Stimulated activated CD4-positive, alpha-beta T cell treated with anti-CD3 and anti-CD28 coated beads, Interleukin-2, amount 100 ng/mL, for 24 hours (primary cell): ENCODE measurements at places on chromosomes 12 and 14.

DNA sequence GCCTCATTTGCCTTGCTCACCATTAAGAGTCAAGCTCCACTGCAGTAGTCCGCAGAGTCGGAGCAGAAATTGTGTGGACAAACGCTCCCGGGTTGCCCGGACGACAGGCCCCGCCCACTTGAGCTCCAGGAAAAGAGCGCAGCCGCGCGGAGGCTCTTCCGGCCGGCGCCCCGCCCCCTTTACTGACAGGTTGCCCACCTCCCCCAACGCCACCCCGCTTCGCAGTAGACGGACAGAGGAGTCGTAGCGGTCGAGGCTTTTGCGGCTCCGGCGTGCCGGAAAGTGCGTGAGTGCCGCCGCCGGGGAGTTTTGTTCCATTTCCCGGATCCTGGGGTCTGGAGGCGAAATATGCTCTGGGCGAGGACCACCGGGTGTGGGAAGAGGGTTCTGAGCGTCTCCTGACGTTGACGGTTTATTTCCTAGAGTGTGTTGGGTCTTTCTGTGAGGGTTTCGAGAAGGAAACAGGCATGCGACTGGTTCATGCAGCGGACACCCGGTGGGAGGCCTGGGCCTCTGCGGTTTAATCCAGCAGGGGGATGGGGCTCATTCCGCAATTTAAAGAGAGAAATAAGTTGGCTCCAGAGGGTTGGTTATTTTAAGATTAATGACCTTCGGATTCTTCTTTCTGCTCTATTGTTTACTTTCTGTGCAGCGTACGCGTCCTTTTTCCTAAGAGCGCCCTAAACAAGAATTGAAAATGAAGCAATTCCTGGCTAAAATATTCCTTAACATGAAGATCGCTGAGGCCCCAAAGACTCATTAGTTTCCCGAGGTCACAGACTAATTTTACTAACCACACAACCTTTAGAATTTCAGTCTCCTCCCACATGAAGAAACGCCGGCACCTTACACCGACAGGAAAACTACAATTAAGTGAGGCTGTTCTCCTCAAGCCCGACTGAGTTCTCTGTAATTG lies at the start of the genes DNAI7 and ETFRF1:
Gene DNAI7, minus strand, starts transcription at position 105 of the 916 bp plus-strand sequence. Its CDS starts 82 bp downstream, at position 23.
Gene ETFRF1, plus strand, starts transcription at position 182 of the 916 bp plus-strand sequence. CDS start 8,720 bp downstream, outside the sequence.
- DNase-seq: peak; percentile 98

DNA sequence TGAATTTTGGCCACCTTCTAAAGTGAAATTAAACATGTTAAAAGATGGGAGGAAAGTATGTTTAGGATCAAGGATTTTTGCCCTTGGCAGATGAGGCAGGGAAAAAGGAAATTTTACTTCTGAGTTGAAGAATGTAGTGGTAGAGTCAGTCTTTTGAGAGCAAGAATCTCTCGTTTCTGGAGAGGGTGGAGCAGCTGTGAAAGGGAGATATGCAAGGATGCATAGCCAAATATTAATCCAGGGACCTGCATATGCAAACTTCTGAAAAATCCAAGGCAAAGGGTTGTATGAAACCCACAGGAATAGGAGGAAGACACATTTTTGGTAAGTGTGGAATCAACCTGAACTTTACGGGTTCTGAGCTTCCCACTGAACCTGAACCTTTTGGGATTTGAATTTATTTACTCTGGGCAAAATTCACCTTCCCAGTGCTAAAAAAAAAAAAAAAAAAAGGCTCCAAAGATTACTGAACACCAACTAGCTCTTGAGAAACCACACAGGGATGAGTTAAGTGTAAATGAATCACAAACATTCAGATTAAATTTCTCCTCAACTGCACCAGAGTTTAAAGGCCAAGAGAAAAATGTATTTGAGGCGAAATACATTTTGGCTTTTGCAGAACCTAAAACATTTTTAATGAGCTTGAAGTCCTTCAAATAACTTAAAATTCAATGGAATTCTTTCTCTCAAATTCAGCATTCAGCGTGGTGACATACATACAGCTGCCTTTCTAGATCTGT lies 187.1 kb upstream of the CDKN3 start:
- no peak for DNase-seq

DNA sequence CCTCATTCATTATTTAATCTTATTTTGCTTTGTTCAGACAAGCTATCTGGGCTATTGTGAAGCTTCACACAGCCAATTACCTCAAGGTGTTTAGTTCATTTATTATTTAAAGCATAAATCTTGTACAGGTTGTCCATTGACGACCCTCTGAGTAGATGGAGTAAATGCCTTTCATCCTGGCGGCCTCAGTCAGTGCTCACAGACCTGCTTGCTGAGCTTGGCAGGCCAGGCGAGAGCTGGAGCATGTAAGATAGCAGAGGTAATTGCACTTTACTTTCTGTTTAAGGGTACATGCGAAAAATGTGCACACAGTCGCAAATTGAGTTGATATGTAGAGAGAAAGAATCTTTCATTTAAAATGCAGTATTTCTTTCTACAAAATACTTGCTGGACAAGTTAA lies 224.4 kb downstream of the NPAS3 start:
- DNase-seq: no peak

GRCh38 chr14:68942296-68943035 lies 36.6 kb downstream of the ACTN1 start:
- no peak for DNase-seq

DNA sequence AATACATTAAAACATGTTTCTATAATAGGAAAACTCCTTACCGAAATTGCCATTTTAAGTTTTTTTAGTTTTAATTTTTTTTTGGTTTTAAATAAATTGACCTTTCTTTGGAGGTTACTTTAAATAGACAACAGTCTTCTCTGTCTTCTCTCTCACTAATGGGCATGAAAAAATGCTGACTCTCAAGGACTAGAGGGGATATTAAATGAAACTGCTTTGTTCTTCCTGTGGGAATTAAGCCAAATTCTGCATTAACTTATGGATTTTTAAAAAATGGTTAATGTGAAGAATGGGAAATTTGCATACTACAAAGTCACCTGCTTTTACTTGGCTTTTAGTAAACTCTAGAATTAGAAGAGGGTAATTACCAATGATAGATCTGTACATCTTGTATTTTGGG lies 378.9 kb downstream of the TMTC2 start:
- no peak for DNase-seq

DNA sequence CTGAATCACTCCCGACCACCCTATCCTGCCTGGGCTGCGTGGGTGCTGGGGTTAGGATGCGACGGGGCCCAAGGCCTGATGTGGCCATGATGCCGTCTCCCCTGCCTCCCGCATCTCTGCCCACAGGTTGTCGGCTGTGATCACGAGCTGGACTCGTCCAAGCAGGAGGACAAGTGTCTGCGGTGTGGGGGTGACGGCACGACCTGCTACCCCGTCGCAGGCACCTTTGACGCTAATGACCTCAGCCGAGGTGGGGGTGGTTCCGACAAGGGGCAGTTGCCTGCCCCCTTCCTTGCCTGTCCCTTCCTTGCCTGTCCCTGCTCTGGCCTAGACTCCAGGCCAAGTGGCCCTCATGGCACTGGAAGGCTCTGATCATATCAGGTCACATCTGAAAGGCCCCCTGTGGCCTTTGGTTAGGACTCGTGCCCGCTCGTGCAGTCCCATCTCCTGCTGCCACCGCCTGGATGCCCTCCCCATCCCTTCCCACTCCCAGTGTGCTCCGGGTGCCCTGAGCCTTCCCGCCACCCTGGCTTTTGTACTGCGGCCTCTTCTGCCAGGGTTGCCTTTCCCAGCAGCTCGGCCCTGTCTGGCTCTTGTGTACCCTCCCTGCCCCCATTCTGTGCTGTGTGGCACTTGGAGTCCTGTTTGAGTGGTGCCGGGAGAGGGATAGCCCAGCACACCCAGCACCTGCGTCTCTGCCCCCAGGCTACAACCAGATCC lies 13.6 kb downstream of the PAPLN start:
- no peak for DNase-seq

DNA sequence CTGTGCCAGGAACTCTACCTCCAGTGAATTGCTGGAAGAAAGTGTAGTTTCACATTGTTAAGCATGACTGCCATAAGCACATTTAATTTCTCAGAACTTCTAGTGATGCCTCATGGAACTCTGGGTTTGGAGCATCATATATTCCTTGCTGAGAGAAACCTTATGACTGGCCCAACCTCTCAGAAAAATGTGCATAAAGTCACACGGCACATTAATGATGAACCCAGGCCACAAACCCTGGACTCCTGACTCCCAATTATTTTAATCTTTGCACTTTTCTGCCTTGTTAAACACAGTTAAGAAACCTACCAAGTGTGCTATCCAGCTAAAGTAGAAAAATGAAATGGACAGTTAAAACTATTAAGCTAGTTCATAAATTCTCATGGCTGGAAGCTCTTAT lies 5.6 kb downstream of the TCP11L2 start:
- no peak for DNase-seq

GRCh38 chr14:86430853-86431252 lies 900.9 kb downstream of the FLRT2 start:
- DNase-seq: no peak

DNA sequence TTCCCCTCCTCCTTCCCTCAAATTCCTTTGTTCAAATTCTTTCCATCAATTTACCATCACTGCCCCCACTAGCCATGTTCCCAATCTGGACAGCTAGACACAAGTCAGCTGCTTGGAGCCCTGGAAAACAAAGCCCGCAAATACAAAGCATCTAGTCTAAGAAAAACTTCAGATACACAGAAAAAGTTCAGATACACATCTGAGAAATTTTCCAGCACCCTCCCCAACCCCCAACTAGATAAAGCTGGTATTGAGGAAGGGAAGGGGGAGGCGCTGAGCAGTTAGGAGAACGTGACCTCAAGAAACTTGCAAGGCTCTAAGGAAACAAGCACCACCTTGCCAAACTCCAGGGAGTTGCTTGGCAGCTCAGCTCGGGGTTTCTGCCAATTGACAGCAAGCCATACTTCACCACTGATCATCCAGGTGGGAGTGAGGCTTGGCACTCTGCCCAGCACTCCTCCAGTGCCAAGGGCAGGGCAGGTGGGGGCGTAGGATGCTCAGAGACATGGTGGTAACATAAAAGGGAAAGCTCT lies 5.1 kb upstream of the CNIH1 start:
- DNase-seq: no peak

DNA sequence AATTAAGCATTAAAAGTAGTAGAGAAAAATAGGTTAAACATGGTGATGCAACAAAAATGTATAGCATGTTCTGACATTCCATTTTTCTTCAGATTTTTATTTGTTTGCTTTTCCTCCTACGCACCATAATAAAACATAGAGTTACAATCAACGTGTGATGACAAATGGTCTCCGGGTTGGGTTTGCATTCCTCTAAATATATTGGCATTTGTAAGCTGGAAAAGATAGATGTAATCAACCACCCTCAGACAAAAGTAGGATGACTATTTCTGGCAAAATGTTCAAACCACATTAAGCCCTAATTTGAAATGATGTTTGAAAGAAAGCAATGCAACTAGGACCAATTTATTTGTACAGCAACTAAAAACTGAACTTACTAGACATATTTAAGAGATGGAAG lies 58.4 kb downstream of the SLC25A21 start:
- DNase-seq: no peak

DNA sequence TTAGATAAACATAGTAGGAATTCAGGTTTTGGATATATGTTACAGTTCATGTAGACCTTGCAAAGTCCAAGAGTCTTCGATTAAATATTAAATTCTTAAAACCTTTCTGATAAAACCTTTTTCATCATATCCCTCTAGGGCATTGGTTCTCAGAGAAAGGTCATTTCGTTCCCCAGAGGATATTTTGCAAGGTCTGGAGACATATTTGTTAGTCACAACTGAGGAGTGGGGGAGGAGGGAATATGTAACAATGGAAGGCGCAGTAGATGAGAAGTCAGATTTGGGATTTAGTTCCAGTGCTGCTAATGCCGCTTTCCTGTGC lies 5.3 kb downstream of the TMEM253 start:
- no peak for DNase-seq

GRCh38 chr14:106778986-106779385 lies 1252.6 kb downstream of the TMEM121 start:
- DNase-seq: no peak

DNA sequence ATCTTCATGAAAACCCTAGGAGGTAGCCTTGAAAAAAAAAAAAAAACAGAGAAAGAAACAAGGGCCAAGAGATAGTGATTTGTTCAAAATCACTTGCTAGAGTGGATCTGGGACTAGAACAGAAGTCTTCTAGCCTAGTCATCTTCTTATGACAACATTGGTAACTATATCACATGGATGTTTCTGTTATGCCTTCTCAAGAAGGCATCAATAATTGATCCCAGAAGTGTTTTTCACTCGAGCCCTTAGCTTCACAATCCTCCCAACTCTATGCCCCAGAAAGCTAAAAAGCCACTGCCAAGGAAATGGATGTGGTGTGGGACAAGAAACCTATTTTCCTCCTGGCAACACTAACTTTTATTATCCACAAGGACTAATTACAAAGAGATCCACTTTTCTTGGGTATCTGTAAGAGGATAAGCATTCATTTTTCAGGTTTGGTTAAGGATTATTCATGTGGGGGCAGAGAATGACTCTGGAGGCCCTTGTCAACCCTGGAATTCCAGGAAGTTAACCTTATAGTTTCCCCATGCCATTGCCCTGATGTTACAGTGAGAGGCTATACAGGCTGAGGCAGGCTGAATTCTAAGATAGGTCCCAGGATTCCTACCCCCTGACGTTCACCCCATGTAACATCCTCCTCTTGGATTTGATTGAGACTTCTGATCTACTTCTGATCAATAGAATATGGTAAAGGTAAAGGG lies 67.7 kb upstream of the CPM start:
- DNase-seq: no peak

DNA sequence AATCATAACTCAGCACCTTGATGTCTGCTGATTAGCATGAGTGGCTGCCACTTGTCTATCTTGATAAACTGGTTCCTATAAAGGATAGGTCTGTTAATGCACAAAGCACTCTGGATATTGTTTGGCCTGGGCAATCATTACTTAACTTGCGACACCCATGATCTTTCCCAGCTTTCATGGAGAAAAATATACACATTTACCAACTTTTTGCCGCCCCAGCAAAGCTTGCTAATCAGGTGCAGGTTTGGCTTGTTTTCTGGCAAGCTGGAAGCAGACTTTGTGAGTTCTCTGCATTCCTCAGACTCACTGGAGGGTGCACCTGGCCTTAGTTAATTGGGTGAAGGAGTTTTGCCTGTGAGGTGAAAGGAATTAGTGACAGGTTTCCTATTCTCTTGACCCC lies 1126.4 kb upstream of the FLRT2 start:
- no peak for DNase-seq

DNA sequence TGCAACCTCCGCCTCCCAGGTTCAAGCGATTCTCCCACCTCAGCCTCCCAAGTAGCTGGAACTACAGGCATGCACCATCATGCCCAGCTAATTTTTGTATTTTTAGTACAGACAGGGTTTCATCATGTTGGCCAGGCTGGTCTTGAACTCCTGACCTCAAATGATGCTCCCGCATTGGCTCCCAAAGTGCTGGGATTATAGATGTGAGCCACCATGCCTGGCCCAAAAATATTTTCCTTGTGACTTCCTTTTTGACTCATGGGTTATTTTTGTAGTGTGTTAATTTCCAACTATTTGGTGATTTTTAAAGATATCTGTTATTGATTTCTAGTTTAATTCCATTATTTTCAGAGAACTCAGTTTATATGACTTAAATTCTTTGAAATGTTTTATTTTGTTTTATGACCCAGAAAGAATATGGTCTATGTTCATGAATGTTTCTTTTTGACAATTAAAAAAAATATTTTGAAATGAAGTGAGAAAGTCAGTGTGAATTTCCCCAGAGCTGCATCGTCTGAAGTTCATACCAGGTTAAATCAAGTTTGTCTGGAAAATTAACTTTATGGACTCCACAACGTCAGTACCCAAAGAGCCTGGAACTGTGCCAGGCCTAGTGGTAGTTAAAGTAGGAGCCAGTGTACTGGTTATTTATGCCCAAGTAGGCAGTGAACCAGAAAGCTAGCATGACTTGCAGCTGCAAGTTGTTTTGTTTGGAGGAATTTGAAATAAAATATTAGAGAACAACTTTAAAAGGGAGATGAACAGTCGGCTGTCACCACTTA lies 2.8 kb upstream of the CDKL1 start:
- no peak for DNase-seq
